ENCODE measurements at places on chromosomes 4 and X.
A peak's percentile ranks its signal among the peaks of the same experiment; 100 is the strongest.

GRCh38 chr4:125091-125771 lies 930 bp downstream of the ZNF718 start:
- peak; percentile 13 for DNase-seq

DNA sequence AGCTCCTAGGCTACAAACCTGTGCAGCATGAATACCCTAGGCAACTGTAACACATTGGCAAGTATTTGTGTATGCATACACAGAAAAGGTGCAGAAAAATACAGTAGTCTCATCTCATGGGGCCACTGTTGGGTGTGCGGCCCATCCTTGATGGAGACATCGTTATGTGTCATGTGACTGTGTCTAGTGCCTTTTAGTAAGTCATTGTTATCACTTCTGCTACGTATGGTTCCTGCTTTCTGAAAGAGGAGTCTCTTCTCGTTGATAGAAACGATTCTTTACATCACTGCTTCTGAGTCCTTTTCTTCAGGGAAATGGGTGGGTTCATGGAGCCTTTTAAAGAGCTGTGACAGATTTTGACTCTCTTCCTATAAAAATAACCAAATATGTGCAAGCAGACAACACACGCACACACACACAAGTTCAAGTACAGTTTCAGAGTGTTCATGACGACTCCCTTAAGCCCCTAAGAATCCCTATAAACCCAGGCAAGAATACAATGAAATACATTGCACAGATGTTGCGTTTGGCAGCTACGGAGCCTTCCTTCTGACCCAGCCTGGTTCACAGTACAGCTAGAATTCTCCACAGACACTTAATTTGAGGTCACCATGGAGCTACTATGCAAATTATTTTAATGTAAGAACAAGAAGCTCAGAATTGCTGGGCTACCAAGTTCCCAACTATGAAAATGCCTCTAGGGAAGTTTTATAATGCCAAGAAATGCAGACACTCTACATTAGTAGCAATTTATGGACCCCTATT lies 10.2 kb upstream of the STK32B start:
- no peak for DNase-seq

DNA sequence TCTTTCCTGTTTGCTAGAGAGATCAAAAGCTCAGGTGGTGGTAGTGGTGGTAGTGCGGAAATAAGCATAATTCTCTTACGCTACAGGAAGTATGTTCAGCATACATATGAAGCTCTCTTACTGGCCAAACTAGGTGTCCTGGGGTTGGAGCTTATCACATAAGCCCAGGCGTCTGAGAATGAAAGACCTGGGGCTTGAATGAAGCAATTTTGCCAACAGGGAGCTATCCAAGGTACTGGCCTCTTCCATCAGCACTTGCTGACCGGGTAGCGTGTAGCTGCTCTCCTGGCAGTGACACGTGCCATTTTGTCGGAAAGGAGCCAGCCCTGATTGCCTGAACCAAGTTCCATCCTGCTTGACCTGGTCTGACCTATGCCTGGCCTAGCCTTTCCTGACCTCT lies 65.9 kb upstream of the HPF1 start:
- no peak for DNase-seq

DNA sequence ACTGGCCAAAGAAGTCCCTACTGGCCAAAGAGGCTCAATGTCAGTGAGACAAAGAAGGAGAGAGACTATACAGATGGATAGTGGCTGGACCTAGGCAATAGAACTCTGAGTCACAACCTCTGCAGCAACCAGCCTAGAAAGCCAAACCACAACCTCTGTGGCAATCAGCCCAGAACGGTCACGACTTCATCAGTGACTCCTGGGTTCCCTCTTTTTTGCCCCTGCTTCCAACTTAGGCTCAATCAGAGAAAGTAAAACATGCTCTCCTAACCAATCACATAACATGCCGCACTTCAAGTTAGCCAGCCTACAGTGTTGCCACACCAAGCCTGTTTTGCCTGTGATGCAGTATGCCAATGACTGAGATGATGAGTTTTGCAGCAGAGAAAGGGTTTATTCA lies 203.4 kb downstream of the ANAPC10 start:
- no peak for DNase-seq

DNA sequence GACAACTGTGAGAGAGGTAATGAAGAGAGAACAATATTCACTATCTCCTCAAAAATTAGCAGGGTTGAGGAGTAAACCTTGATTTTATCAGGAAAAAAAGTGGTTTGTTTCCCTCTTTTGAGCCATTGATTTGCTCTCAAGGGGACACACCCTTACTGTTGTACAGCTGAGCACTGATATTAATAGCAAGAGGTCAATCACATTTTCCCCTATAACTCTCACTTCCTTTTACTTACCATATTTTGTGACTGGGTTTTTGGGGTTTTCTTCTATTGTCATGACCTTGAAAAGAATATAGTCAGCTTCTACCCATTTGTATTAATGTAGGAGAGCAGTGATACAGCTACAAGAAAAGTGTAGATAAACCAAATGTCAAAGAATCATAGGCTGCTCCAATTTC lies 70.2 kb upstream of the LONRF3 start:
- no peak for DNase-seq

DNA sequence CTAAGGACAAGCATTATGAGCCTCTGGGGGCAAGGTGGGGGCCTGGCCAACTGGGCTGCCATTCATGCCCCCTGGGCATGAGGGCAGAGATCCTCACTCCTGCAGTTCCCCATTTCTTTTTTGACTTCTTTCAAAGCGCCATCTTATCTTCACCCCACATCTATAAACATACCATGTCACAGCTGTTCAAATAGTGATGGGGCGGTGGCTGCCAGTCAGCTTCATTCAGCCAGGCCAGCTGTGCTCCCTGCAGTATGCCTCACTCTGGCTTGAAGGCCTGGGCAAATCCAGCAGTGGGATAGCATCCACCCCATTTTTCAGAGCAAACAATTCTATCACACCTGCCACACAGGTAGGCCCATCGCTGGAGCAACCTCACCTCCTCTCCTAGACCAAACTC lies 85.5 kb downstream of the NHSL2 start:
- no peak for DNase-seq

DNA sequence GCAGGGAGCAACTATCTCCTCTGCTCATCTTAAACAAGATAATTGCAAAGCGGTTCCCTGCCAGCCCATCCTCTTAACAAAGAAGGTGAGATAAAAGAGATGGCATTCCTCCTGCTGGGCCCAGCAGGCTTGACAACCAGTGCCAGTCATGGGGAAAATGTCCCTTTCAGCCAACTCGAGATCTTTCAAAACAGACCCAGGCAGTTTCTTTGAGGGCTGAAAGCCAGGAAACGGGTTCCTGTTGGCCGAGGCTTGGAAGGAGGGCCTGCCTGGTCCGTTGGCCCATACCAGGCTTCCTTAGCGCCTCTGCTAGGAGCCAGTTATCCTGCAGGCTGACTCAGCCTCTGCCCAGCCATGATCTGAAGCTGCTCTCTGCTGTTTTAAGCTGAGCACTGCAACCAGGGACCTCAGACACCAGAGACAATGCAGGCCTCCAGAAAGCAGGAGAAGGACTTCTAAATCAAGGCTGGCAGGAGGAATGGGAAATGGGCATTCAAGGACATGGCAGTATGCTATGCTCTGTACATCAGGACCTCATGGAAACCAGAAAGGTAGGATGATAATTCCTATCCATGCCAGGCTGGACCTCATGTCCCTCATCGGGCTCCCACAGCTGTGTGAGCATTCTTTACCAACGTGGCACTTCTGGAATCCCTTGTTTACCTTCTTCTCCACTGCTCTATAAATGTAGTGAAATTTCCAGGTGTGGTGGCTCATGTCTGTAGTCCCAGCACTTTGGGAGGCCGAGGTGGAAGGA lies 42.4 kb upstream of the SLC2A9 start:
- DNase-seq, result no peak

- DNase-seq, result no peak
Measured at GRCh38 chrX:19736389-19736788, 151.0 kb downstream of the SH3KBP1 start.

DNA sequence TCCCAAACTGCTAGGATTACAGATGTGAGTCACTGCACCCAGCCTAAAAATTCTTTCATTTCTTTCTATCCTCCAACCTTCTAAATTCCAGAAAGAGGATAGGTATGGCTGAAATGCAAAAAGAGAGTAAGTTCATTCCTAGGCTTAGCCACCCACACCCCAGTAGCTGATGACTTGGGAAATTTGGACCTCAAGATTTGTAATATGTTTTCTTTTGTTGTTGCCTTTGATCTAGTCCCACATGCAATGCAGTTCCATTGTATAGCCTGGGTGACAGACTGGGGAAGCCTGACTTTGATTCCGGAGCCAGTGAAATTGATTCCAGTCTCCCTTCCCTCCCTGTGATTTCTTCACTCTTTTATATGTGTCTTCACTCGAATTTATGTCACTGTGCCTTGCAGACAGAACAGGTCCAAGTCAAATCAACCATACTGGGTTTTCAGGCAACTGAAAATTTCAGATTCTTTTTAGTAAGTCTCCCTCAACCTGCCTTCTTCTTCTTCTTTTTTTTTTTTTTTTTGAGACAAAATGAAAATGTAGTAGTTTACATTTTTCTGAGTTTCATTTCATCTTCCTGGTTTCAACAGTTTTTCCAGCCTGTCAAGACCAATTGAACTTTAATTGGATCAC lies 176.2 kb upstream of the RBPJ start:
- no peak for DNase-seq

DNA sequence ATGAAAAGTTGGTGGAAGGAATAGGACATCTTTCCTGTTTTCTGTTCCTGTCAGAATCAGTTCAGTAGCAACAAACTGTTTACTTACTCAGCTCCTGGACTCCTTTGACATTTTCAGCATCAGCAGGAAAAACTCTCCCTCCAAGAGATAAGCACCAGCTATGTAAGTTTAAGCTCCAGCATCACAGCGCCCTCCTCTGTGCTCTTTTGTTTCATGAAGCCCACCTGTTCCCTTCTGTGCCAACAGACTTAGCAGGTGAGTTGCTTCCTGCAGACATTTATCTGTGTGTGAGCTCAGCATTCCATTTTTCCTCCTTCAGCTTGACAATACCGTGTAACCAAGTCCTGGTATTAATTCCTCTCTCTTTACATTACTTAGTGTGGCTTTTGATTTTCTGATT lies 644.1 kb upstream of the AGA start:
- no peak for DNase-seq

- DNase-seq, result no peak
Measured at GRCh38 chrX:64191281-64192010, 14.1 kb downstream of the AMER1 start.

GRCh38 chrX:372856-373640 lies 13.7 kb downstream of the PPP2R3B start:
- no peak for DNase-seq

- no peak for DNase-seq
Measured at GRCh38 chrX:154443479-154443910, 446 bp upstream of the FAM50A start.

DNA sequence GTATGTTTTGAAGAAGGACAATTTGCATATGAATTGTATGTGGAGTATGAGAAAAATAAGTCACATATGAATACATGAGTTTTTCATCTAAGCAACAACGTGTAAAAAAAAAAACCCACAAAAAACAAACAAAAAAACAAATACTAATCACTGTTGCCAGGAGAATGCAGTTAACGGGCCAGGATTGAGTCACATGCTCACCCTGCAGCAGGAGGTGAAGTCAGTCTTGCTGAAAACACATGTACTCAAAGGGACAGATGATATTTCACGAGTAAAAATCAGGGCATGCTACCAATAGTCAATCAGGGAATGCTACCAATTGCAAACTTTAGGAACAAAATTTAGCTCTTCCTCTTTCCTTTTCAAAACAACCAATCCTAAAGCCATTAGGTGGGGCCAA lies 10.4 kb upstream of the DCLK2 start:
- DNase-seq, result no peak

GRCh38 chr4:170420255-170420693 lies 330.5 kb upstream of the AADAT start:
- no peak for DNase-seq

- no peak for DNase-seq
Measured at GRCh38 chrX:43949669-43950068, 23.5 kb downstream of the NDP start.

DNA sequence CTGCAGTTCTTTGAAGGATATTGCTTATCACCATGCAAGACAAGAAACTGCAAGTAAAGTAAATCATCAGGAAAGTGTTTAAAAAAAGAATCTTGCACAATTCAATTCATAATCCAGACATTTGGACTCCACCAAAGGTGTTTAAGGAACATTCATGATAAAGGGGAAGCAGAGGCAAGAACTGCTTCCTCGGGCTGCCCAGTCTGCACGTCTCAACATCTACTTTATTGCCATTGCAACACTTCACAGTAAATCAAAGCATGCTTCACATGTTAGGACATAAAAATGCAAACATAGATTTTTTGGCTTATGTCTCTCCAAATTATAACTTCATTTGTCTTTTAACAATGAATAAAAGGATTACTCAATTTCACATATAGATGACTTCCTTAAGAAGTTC lies 42.5 kb downstream of the MID1 start:
- no peak for DNase-seq

DNA sequence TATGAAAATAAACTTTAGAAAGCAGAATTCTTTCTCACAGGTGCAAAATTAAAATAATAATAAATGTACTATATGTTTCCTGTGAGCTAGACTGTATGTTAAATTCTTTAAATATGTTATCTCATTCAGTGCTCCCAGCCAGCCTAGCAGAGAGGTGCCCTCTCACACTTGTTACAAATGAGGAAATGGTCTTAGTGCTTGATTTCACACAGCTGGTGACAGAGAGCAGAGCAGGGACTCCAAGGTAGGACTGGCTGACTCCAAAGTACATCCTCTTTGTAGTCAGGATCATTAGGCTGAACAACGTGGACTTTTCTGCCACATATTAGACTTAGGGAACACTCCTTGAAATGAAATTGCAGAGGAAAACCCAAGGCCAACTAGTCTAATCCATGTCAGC lies 72.0 kb upstream of the HHIP start:
- no peak for DNase-seq

DNA sequence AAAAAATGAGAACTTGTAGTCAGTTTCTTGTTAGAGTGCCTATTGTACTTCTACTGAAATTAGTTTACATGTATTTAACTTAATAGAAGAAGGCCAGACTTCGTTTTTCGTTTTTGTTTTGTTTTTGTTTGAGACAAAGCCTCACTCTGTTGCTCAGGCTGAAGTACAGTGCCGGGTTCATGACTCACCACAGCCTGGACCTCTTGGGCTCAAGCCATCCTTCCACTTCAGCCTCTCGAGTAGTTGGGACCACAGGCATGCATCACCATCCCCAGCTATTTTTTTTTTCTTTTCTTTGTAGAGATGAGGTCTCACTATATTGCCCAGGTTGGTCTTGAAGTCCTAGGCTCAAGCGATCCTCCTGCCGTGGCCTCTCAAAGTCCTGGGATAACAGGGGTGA lies 793.9 kb downstream of the ADGRL3 start:
- DNase-seq, result no peak

DNA sequence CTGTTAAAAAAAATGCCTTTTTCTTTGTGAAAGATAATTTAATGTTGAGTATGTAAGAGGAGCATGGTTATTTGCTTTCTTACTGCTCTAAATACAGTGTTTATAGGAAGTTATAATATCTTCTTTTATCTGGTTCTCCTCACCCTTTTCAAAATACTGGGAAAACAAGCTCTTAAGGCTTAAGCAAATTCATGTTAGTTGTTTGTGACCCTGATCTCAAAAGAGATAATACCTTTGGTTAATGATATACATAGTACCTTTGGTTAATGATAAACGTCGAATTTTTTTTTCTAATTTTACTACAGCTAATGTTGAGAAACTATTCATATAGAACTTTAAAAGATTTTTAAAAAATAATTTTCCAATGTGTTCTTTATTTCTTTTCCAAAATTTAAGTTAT lies 180.1 kb downstream of the RAPGEF2 start:
- DNase-seq, result no peak

GRCh38 chrX:8404471-8404870 lies 60.2 kb upstream of the VCX3B start:
- DNase-seq, result no peak
